Upper lobe of left lung (tissue), 6 donors: ENCODE measurements at places on chromosomes 2 and 18. TPM values are rescaled to one million over a fixed set of nuclear protein-coding genes. Genes with fewer than 3 reads are reported as not detected.

- no peak for DNase-seq
Observed at GRCh38 chr2:96374211-96374951, 38.8 kb downstream of the NCAPH start.

- no peak for DNase-seq
Observed at GRCh38 chr2:54831480-54831879, 108.0 kb downstream of the EML6 start.

GRCh38 chr2:129797489-129798300 is 181.8 kb upstream of the RAB6C start:
- DNase-seq = no peak

DNA sequence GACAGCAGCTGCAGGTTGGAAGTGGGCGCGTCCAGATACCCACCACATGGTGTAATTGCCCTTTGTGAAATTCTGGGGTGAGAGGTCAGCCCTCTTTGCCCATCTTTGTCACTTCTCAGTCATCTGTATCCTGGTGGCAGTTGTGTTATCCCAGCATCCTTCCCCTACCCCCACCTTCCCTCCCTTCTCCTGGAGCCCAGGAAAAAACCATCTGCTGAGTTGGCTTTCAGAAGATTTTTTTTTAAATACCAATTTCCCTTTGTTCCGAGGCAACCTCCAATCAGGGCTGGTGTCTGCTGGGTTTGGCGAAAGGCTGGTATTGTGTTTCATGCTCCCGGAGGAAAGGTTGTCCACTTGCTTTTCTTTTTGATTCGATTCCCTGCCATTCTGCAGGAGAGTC is 35.2 kb downstream of the SETBP1 start:
- DNase-seq = no peak

GCG gene
- 0.23 TPM for total RNA-seq

DNA sequence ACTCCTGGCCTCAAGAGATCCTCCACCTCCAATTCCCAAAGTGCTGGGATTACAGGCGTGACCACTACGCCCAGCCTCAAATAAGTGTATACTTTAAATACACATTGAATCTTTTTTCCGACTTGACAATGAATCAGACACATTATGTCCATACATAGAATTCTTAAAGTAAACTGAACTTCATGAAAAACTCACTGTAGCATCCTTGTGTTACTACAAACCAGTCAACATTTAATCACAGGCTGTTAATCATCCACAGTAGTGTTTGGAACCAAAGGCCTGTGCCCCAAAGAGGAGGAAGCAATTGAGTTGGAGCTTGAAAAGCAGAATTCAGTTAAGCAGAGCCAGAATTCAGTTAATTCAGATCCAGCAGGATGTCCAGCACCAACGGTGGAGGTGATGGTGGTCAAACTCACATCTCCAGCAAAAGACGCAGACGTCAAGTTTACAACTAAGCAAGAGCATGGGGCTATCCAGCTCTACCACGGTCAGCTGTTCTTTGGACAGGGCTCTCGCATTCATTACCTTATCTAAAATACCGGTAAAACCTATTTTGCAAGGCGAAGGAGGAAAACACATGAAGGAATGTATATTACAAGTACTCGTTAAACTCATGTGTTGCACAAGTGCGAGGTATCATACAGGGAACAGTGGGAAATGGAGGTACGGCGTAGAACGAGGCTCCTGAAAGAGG is 1.2 kb downstream of the SLC39A6 start:
- no peak for DNase-seq

DNA sequence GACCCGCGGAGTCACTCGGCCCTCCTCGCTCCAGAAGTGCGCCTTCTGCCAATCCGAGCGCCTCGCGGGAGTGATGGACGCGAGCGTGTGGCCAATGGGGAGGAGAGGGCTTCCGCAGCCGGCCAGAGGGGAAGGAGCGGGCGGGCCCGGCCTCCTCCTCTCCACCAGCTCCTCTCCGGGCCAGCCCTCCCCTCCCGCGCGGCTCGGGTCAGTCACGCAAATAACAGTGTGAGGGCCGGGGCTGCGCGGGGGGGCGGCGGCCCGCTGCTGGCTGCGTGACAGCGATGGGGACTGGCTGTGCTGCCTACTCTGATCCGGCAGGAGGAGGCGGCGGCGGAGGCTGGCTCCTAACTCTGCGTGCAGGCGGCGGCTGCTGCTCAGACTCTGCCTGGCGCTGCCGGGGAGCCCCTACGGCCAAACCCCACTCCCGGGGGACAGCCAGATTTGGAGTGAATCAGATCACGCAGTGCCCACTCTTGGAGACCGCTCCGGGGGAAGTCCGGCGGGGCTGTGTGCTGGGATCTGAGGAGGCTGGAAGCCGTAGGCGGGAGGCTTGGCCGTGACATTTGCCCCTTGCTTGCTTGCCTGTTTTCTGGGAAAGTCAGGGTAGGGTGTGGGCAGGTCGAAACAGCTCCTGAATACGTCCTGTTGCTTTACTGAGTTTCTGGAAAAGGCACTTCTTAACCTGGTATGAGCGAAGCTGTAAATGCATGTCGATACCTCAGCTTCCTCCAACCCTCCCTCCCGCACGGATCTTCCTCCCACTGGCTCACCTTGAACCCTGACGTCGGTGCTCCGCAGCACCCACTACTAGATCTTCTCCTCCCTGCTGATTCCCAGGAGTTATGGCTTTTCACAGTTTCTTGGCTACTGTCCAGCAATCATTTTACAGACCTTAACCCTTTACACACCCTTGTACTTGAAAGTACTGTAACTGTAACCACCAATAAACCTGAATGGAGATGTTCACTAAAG is 97.9 kb upstream of the SERTAD2 start:
- peak; percentile 43 for DNase-seq

DNA sequence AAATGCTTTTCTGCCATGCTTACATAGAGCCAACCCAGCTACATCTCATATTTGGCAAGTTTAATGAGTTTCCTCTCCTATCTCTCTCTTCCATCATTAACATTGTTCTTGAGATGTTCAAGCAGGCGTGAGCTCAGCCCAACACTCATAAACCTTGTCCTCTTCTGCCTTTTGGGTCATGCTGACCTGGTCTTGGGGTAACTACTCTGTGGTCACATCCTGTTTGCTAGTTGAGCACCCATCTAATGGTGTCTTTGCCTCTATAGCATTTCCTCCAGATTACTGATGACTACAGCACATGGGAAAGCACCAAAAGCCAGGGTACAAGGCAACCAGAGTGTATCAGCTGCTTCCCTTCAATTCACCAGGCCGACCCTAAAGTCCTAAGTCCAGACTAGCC is 366.9 kb upstream of the HNRNPA3 start:
- no peak for DNase-seq

DNA sequence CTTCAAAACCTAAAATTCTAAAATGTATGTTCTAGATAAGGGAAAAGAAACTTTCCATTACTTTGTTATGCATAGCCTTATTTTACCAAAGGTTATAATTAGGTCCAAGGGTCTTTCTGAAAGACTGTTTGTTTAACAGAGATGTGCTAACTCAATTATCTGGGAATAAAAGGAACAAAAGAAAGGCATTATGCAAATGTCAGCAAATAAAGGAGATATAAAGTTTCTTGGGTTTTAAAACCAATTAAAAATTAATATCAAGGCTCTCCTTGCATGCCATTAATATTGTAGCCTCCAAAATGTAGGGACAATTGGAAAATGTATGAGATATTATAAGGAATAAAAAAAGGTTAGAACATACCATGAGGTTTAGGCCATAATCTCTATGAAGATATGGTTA is 87.8 kb upstream of the DOCK10 start:
- no peak for DNase-seq

DNA sequence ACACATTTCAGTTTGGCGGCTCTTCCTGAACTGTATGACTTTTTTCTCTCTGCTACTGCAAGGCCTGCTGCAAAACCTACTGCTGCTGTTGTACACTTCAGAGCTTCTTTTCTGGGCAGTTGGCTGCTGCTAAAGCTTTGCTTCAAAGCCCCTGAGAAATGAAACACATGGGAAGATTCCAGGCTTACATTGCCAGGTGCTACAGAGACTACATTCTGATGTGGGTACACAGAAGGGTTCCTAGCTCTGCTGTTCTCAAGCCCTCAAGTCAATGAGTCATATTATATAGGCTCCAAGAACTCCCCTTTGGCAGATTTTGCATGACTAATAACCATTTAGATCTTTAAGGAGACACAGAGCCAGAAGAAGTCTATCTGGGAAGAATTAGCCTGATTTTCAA is 12.9 kb upstream of the PGAP1 start:
- DNase-seq = no peak

DNA sequence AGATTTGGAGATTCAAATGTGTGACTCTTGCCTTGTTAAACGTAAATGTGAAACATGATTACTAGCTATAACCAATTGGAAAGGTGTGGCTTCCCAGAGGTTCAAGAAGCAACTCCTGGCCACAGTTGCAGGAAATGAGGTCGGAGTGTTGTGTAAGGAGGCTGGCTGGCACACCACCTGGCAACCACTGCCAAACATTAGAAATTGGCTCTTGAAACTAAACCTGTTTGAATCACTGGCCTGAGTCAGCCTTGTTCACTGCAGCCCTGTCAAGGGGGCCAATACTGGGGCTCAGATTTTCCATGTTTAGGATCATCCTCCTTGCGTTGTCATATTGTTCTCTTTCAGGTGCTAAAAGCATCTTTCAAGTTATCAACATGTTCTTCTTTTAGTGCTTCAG is 206.3 kb downstream of the ARL6IP6 start:
- DNase-seq = peak; percentile 71

- no peak for DNase-seq
Observed at GRCh38 chr2:112220831-112221230, 34.0 kb downstream of the ZC3H8 start.

- DNase-seq = no peak
Observed at GRCh38 chr2:176093145-176093897, 800 bp downstream of the HOXD13 start.

GRCh38 chr2:38797953-38798352 is 19.9 kb downstream of the GEMIN6 start:
- DNase-seq = no peak

UGT1A4 gene
- not detected for total RNA-seq

LYPD6 gene
- 0.33 TPM for total RNA-seq

RAB6D gene
- not detected for total RNA-seq

TUBA4B gene
- 6.3 TPM for total RNA-seq

GRCh38 chr2:233643128-233643527 is 6.9 kb downstream of the UGT1A10 start:
- no peak for DNase-seq

TCF7L1 gene
- 18.4 TPM for total RNA-seq

GRCh38 chr2:17649026-17649425 is 104.6 kb downstream of the SMC6 start:
- DNase-seq = no peak

DNA sequence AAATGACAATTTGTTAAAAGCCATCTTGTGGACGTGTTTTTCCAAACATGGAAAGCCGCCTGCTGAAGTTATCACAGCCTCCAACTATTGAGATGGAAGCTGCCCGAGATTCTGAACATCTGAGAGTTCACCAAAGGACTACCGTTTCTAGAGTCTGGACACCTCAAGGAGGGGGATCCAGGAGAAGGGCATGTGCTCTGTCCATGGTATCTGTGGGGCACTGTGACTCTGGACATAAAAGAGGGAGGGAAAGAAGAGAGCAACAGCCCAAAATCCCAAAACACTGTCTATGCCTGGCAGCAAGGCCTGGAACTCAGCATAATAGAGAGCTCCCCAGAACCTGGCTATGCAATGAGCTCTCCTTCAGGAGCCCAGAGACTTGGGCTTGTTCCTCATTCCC is 319.9 kb downstream of the EN1 start:
- no peak for DNase-seq

DNA sequence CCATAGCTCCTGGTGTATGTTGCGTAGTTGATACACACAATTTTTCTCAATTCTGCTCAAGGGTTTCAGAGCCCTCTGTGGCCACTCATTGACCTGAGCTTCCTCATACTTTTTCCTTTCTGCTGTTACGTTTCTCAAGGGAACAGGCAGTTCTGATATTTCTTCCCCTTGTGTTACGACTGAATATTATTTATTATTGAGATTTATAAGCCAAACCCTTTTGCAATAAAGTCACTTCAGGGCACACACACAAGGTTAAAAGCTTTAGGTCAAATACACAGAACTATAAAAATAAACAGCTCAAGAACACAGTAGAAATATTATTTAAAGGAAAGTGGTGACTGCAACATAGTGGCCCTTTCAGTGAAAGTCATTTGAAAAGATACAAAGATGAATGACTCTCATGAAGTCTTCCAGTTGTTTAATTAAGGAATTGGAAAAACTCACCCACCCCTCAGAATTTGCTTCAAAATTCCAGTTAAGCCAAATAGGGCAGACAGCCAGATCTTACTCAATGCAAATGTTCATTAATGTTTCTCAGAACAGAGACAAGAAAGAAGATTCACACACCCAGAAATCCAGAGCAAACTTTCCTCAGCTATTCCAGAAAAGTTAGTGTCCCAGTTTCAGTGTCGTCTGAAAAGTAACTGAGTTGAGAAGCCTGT is 179.7 kb downstream of the TRIB2 start:
- no peak for DNase-seq

SOS1 gene
- total RNA-seq = 14.3 TPM

CACNB4 gene
- 9.0 TPM for total RNA-seq

DNA sequence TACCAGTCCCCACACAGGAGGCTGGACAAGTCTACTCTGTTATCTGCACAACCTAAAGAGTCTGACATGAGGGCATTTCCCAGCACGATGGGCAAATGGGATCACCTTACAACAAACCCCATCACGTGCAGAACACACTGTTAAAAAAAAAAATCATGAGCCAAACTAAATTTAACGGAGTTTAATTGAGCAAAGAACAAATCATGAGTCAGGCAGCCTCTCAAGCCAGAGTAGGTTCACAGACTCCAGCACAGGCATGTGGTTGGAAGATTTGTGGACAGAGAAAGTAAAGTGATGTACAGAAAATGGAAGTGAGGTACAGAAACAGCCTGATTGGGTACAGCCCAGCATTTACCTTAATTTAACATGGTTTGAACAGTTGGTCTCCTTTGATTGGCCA is 59.9 kb downstream of the KYNU start:
- no peak for DNase-seq

FRZB gene
- 3.3 TPM for total RNA-seq

- DNase-seq = no peak
Observed at GRCh38 chr2:6866275-6866671, 566 bp upstream of the CMPK2 start.

- DNase-seq = no peak
Observed at GRCh38 chr18:59690996-59691395, 6.2 kb downstream of the CCBE1 start.

DNA sequence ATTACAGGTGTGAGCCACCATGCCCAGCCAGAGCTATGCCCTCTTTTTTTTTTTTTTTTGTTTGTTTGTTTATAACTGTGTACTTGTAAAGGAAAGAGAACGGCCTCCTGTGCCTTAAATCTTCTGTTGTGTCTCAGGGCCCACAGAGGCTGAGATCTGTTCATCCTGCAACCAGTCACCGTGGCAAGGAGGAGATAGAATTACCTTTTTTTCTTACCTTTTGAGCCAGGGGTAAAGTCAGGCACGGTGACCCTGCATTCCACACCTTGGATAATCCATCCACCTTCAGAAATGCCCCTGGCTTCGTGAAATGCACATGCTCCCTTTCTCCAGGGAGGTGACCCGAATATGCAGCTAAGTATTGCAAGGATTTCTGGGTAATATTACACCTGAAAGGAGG is 12.8 kb downstream of the NEDD4L start:
- no peak for DNase-seq

GRCh38 chr2:19818039-19818438 is 83.7 kb downstream of the TTC32 start:
- DNase-seq = no peak
